GM12892 (cell line): ENCODE measurements at places on chromosomes 5 and 9.

- DNase-seq: no peak
These were observed 40.7 kb upstream of the CTXN3 start for GRCh38 chr5:127608077-127608660.

GRCh38 chr5:11415751-11416150 is 488.5 kb downstream of the CTNND2 start:
- no peak for DNase-seq

DNA sequence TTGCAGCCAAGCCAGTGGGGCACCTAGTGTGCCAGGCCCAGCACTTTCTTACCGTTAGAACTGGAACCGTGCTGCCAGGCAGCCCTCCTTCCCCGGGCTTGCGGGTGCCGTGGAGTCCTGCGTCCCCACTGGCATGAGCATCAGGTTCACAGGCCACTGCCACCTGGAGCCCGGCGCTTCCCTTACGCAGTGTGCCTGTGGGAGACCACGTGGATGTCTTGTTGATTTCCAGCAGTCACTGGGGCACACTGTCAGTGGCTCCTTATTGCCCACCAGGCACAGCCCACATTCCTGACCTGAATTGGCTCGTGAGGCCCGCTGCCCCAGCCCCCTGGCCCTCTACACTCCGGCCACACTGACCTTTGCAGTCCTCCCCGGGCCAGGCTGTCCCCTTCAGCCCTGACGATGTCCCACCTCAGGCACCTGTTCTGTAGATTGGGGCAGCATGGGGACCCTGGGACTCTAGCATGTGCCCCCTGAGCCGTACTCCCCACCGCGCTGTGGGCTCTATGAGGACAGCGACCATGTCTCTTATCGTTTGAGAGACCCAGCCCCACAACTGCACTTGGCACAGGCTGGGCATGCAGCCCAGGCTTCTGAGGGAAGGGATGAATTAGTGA is 10.4 kb upstream of the CEL start:
- no peak for DNase-seq

DNA sequence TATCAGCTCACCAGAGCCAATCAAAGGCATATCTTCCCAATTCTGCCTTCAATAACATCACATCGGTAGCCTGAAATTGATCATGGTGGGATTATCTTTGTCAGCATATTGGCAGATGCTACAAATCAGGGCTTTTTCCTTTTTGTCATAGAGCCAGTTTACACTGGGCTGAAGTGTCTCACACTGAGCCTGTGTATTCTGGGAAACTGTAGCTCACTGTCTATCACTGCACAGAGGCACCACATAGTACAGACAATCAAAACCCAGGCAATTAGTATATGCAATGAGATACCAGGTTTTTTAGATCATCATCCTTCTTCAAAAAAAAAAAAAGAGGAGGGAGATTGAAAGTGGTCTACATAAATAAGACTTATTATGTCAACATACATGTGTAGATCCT is 46.6 kb downstream of the ADAM19 start:
- no peak for DNase-seq

DNA sequence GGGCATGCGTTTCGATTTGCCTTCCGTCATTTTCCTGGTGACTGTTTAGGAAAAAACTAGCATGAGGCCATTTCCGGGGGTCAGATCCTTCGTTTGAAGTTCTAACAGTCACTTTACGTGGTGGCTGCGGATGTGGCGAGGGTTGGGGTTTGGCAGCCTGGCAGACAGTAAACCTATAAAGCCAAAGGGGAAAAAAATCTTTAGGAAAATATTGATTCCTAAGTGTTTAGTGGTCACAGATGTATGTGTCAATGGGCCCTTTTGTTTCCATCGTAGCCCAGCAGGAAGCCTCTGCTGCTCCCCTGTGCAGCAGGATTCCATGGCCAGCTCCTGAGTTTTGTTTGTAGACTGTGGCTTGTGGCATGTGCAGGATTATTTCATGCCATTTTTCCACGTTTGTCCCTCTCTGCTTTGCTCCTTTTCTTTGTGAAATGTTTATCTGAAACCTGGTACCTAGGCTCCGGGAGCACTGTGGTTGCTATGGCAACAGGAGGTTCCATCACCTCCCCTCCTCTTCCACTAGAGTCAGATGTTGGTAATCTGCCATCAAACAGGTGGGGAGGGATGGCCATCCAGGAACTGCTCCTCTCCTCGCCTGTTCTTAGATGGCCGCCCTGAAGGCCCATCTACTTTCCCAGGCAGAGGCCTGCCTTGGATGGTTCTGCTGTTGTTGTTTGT is 202.3 kb downstream of the AOPEP start:
- DNase-seq: no peak

- no peak for DNase-seq
These were observed 33.0 kb downstream of the IRF1 start for GRCh38 chr5:132457371-132458225.

DNA sequence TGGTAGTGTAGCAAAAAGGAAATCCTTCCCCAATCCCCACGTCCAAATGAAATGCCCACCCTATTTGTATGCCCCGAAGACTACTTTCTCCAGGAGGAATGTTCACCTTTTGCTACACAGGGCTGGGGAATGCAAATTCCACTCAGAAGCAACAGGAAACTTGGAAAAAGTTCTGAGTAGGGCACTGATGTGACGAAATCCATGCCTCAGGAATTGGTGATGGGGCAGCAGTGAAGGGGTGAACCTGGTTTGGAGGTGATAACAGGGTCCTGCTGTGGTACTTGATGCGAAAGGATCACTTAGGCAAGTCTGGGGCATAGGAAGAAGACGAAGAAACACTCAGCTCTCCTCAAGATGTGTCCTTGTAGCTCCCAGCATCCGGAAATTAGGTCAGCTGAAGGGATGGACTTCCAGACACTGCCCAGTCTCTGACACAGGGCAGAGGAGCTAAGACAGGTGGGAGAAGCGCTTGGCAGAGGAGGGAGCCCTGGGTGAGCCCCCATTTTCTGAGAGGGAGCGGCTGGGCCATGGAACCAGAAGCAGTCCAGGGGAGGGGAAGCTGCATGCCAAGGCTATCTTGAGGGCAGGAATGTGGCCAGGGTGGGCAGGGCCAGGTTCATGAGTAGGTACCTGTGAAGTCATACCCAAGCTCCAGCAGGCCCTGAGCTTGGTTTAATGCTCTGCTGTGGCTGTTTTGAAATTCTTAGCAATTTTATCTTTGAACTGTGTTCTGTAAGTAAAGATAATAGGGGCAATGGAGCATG is 22.2 kb upstream of the MVB12B start:
- no peak for DNase-seq

GRCh38 chr5:126138281-126138931 is 284.8 kb upstream of the GRAMD2B start:
- DNase-seq: no peak

DNA sequence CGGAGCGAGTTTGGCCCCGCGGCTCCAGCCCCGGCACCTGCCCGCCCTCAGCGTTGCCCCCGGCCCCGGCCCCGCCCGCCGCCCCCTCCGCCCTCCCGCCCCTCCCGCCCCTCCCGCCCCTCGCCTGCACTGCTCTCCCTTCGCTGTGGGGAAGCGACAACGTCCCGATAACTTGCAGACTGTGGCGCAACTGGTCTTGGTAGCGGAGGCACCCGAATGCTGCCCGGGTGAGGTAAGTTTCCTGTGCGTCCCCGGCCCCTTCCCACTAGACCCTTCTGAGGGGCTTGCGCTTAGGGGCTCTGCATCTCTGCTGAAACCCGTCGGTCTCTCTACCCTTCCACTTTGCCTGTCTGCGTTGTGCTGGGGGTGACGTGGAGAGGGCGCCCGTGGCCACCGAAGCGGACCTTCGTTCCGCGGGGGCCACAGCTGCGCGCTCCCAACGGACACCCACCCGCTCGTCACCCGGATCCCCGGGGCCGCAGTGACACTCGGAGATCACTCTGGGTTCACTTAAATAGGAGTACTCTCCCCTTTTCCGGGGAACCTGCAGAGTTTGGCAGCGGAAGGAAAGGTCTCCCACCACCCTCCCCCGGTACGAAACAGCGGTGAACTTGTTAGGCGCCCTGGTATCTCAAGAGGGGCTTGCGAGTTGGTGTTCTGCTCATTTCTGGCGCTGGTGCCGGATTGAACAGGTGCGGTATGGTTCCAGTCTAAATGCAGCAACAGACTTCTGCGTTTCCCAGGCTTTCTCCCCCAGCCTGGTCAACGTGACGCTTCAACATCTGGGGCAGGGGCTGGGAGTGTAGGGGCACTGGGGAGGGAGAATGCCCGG is 707 bp downstream of the PIP5K1B start:
- peak; percentile 32 for DNase-seq

- DNase-seq: no peak
These were observed 218.2 kb upstream of the PRDM9 start for GRCh38 chr5:23289162-23289561.
